Fibroblast of lung (primary cell): ENCODE measurements at places on chromosomes 12 and 14. TPM values are rescaled to one million over a fixed set of nuclear protein-coding genes. Genes with fewer than 3 reads are reported as not detected.

- no peaks in the 10 kb centered on the region for H3K4me1 ChIP-seq
- H3K36me3 ChIP-seq, result no peaks in the 10 kb centered on the region
- no peaks in the 10 kb centered on the region for H3K27me3 ChIP-seq
- H3K27ac ChIP-seq, result no peak overlapping the region
- no peak for DNase-seq
- H3K4me3 ChIP-seq, result no peak overlapping the region
These were observed 595.6 kb upstream of the ATP2B1 start for GRCh38 chr12:90304231-90304630.

DNA sequence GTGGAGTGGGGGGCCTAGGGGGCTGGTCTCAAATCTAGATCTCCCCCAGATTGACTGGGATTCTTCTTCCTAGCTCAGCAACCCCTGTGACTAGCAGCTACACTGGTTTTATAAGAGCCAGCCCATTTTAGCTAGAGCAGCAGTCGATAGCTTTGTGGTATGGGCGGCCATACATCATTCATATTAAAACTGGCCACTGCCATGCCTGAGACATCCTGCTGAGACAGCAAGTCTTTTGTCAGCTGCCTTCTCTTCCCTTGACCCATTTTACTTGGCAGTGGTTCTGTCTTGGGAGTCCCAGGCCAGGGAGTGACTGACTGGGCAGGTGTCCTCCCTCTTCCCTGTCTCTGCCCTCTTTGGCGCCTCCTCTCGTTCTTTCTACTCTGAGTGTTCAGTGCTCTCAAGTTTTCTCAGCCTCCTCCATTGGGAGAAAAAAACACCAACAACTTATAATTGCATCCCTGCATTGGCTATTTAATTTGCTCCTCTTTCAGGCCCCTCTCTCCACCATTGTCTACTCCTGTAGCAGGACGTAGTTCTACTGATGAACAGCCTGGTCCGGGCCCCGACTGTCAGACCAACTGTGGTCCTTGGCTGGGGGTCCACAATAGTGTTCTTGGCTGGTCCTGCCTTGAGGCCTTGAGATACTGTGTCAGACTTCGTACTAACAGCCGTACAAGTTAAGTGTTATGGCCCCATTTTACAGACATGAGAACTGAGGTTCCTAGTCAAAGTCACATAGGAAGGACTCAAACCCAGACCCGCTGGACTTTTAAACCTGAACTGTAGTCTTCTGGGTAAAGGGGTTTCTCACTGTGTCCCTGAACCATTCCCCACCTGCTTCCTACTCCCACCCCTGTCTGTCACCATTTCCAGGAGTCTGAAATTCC is 18.3 kb upstream of the JDP2 start:
- no peaks in the 10 kb centered on the region for H3K4me1 ChIP-seq
- no peak for DNase-seq
- H3K4me3 ChIP-seq, result no peak overlapping the region

DNA sequence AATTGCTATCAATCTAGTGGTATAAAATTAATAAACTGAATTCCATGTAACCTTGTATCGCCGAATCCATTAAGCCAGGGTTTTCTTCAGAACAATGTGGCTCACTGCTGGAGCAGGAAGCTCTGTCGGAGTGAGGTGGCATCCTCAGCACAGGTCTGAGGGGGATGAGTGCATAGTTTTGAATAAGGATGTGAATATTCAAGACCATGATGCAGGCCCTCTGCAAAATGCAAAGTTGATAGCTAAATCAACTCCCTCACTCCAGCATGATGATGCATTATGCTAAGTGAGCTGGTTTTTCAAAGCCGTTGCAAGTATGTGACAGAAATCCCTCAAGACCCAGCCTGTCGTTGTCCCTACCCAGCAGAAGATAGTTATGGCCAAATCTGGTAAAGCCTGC is 53.0 kb downstream of the TRIM9 start:
- H3K27ac ChIP-seq, result no peak overlapping the region
- H3K27me3 ChIP-seq, result peaks cover 8% of the 10 kb centered on the region
- H3K36me3 ChIP-seq, result no peaks in the 10 kb centered on the region
- no peak overlapping the region for H3K4me3 ChIP-seq

Gene MYF6
- under 0.01 TPM in 1 of 2 replicates, not detected in the other for total RNA-seq

GRCh38 chr14:79417961-79418360 is 793.3 kb downstream of the DIO2 start:
- H3K4me1 ChIP-seq, result no peaks in the 10 kb centered on the region
- no peaks in the 10 kb centered on the region for H3K36me3 ChIP-seq
- H3K4me3 ChIP-seq, result no peak overlapping the region
- no peak overlapping the region for H3K27ac ChIP-seq
- no peak for DNase-seq

DNA sequence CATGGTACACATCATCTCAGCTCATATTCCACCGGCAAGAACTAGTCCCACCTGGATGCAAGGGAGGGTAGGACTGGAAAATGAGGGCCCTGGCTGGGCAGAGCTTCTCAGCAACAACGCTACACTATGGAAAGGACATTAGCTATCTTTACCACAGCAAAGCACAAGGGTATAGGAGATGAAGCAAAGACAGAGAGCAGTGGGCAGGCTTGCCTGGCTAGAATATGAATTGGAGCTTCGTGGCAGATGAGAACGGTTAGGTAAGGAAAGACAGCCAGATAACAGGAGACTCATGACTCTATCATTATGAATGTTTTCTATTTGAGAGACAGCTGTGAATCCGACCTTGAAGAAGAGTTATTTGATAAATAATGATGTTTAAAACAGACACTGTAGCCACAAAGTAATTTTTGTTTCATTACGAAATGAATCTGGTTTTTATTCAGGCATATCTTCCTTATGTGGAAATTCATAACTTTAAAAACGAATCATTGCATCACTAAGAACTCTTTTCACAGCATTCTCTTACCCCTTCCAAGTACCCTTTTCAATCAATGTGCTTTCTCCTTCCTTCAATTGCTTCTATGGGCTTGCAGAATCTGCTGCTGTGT is 59.1 kb upstream of the PCED1B start:
- no peaks in the 10 kb centered on the region for H3K27me3 ChIP-seq
- no peak overlapping the region for H3K4me3 ChIP-seq
- no peak for DNase-seq
- no peak overlapping the region for H3K27ac ChIP-seq
- H3K36me3 ChIP-seq, result no peaks in the 10 kb centered on the region

Gene KRT82
- total RNA-seq, result not detected in 2 replicates

DNA sequence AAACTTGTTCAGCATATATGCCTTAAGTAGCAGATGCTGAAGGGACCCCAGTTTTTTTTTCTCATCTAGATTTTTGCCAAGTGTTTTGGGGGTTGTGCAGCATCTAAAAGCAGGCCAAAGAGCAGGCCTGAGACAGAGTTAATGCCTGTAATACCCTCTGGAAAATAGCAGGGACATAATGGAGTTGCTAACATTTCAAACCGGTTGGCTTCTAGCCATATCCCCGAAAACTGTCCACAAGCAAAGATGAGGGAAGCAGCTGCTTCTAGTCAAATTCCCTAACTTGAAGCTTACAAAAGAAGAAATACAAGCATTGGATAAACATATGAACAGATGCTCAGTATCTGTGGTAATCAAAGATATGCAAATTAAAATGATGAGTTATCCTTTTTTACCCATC is 52.1 kb upstream of the AEBP2 start:
- peak; percentile 75 for DNase-seq
- no peaks in the 10 kb centered on the region for H3K36me3 ChIP-seq
- no peaks in the 10 kb centered on the region for H3K27me3 ChIP-seq
- H3K4me1 ChIP-seq, result no peaks in the 10 kb centered on the region
- no peak overlapping the region for H3K4me3 ChIP-seq

DNA sequence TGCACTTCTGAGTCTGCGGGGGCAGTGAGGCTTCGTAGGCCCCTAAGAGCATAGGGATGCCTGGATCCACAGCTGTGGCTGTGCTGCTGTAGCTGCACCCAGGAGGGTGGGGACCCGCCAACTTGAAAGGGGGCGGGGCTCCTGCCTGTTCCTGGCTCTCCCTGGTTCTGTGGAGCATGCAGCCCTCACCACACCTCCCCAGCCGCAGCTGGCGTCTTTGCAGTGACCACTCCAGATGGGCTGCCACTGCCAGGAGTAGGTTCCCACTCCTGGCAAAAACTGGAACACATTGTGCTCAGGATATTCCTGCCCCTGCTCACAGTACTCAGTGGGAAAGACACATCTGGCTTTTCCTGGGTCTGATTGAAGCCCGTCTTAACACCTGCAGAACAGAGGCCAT is 35.8 kb downstream of the TIMELESS start:
- no peaks in the 10 kb centered on the region for H3K27me3 ChIP-seq
- no peak overlapping the region for H3K27ac ChIP-seq
- no peaks in the 10 kb centered on the region for H3K4me1 ChIP-seq

Gene EPYC
- total RNA-seq, result not detected in 2 replicates

GRCh38 chr14:100841066-100841760 is 15.3 kb downstream of the MEG3 start:
- peaks cover 14% of the 10 kb centered on the region for H3K36me3 ChIP-seq
- DNase-seq, result no peak
- no peak overlapping the region for H3K27ac ChIP-seq

- no peak overlapping the region for H3K27ac ChIP-seq
- peaks cover 7% of the 10 kb centered on the region for H3K4me1 ChIP-seq
- H3K36me3 ChIP-seq, result no peaks in the 10 kb centered on the region
- peaks cover 5% of the 10 kb centered on the region for H3K27me3 ChIP-seq
- H3K4me3 ChIP-seq, result no peak overlapping the region
These were observed 6.9 kb upstream of the HSPB8 start for GRCh38 chr12:119171691-119172425.

GRCh38 chr12:5204271-5204670 is 160.6 kb downstream of the KCNA5 start:
- peaks cover 2% of the 10 kb centered on the region for H3K27me3 ChIP-seq
- H3K4me1 ChIP-seq, result no peaks in the 10 kb centered on the region
- no peak overlapping the region for H3K4me3 ChIP-seq
- DNase-seq, result no peak
- no peak overlapping the region for H3K27ac ChIP-seq

- peak overlapping the region; percentile 99 for H3K27ac ChIP-seq
- H3K4me3 ChIP-seq, result peak overlapping the region; percentile 74
- DNase-seq, result no peak
- H3K36me3 ChIP-seq, result no peaks in the 10 kb centered on the region
These were observed 404 bp upstream of the CCDC91 start for GRCh38 chr12:28189784-28190320.

- H3K4me1 ChIP-seq, result peaks cover 9% of the 10 kb centered on the region
- DNase-seq, result no peak
- H3K4me3 ChIP-seq, result peak overlapping the region; percentile 62
- H3K36me3 ChIP-seq, result no peaks in the 10 kb centered on the region
- H3K27ac ChIP-seq, result peak overlapping the region; percentile 55
These were observed 5.3 kb upstream of the GDF11 start for GRCh38 chr12:55737581-55738122.

GRCh38 chr12:79347866-79348265 is 342.9 kb downstream of the PAWR start:
- no peaks in the 10 kb centered on the region for H3K27me3 ChIP-seq
- no peaks in the 10 kb centered on the region for H3K36me3 ChIP-seq

Gene BTG1
- 13.4 and 18.2 TPM in 2 replicates for total RNA-seq

Gene FOXG1
- total RNA-seq, result not detected in 2 replicates

DNA sequence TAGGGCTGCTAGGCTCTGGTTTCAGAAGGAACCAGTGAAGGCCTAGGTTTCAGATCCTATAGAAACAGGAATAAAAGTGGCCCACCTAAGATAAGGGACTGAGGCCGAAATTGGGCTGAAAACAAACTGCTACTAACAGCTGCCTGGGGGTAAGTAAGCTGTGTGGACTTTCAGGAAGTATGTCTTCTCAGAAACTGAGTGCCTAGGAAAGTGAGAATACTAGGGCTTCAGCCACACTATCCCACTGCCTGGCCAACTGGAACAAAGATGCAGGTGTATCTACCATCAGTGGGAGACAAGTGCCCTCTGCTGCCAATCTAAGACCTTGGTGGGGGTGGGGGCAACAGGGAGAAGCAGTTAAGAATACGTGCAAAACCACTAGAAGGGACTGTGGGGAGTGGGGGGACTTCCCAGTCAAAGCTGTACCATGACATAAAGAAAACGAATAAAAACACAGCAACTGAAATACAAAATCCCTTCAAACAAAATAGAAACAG is 82.5 kb downstream of the MED13L start:
- DNase-seq, result no peak
- no peak overlapping the region for H3K27ac ChIP-seq
- H3K4me3 ChIP-seq, result no peak overlapping the region
- no peaks in the 10 kb centered on the region for H3K4me1 ChIP-seq
- H3K36me3 ChIP-seq, result no peaks in the 10 kb centered on the region

Gene DRAM1
- 114 and 155 TPM in 2 replicates for total RNA-seq

- no peak for DNase-seq
- no peak overlapping the region for H3K4me3 ChIP-seq
- no peaks in the 10 kb centered on the region for H3K4me1 ChIP-seq
- H3K27me3 ChIP-seq, result no peaks in the 10 kb centered on the region
- no peak overlapping the region for H3K27ac ChIP-seq
- H3K36me3 ChIP-seq, result no peaks in the 10 kb centered on the region
These were observed 68.3 kb downstream of the ZC3H14 start for GRCh38 chr14:88631091-88631490.

Gene PLCZ1
- total RNA-seq, result not detected in 2 replicates

DNA sequence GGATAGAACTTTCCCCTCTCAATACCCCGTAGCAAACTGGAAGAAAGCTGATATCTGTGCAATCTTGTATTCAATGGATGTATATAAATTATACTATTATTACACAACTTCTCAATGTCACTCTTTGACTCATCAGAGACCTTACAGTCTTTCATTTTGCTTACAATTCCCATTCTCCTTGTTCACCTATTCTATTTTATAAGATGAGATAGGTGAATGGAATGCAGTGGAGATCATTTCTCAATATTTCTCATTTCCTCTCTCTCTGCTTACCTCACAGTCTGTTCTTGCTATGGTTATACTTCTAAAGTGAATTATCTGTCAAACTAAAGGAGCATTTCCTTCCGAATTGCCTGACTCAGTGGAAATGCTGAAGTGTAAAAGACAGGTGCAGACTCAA is 14.9 kb downstream of the FOXA1 start:
- no peaks in the 10 kb centered on the region for H3K4me1 ChIP-seq
- no peak overlapping the region for H3K4me3 ChIP-seq
- H3K27ac ChIP-seq, result no peak overlapping the region
- peaks cover 27% of the 10 kb centered on the region for H3K27me3 ChIP-seq
- no peaks in the 10 kb centered on the region for H3K36me3 ChIP-seq
- DNase-seq, result no peak

- no peak for DNase-seq
- H3K36me3 ChIP-seq, result no peaks in the 10 kb centered on the region
- no peaks in the 10 kb centered on the region for H3K27me3 ChIP-seq
- no peak overlapping the region for H3K4me3 ChIP-seq
These were observed 16.3 kb upstream of the POLR3B start for GRCh38 chr12:106341086-106341877.

Gene PRKD1
- total RNA-seq, result 15.9 and 20.1 TPM in 2 replicates

DNA sequence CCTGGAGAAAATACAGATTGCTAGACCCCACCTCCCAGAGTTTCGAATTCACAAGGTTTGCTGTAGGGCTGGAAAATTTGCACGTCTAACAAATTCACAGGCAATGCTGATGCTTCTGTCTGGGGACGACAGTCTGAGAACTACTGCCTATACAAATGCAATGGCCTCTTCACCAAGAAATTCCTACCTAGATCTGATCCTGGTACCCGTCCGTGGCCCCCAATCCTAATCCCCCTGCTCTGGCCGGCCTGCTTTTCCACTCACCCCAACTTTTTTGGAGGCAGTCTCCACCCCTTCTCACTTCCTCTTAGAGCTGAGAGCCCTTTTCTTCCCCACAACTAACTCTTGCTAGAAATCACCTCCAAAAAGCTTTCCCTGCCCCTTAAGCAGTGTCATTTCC is 3.1 kb upstream of the SSH1 start:
- H3K4me1 ChIP-seq, result peaks cover 7% of the 10 kb centered on the region
- H3K4me3 ChIP-seq, result no peak overlapping the region
- no peaks in the 10 kb centered on the region for H3K36me3 ChIP-seq
